Colonic mucosa (tissue), 4 donors: ENCODE measurements at places on chromosomes 2 and 18. TPM values are rescaled to one million over a fixed set of nuclear protein-coding genes. Genes with fewer than 3 reads are reported as not detected.

GRCh38 chr2:64192664-64193105, 48.5 kb upstream of the PELI1 start:
- no peak for DNase-seq
- H3K4me1 ChIP-seq = no peaks in the 10 kb centered on the region
- no peaks in the 10 kb centered on the region for H3K36me3 ChIP-seq
- no peaks in the 10 kb centered on the region for H3K27me3 ChIP-seq

DNA sequence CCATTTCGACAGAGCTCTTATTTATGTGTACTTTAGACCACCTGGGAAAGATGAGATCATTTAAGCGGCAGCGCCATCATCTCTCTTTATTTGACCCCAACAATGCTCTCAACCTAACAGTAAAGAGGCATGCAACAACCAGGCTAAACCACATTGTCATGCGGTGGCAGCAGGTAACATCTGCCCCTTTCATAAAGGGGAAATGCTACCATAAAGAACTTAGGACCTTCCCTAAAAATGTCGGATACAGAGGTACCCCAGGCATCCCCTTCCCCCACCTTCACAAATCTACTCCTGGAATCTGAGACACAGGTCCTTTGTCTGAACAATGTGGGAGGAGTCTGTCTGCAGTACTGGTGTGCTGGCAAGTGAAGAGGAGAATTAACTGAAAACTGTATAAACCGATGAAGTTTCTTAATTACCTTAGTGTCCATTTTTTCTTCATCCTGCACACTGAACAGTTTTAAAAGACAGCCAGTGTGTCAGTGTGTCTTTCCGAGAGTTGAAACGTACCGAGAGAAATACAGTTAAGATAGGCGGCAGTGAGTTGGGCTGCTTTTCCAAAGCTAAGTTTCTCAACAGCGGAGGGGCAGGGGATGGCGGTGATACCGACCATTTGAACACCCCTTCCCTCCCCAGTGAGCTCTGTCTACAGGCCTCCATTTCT, 1.9 kb downstream of the MEX3C start:
- peak; percentile 60 for DNase-seq
- H3K27ac ChIP-seq = peak overlapping the region; percentile 88
- H3K36me3 ChIP-seq = no peaks in the 10 kb centered on the region

GRCh38 chr2:74239346-74239745, 40.9 kb downstream of the MTHFD2 start:
- H3K27me3 ChIP-seq = no peaks in the 10 kb centered on the region

- H3K27ac ChIP-seq = no peak overlapping the region
- H3K27me3 ChIP-seq = no peaks in the 10 kb centered on the region
- no peak for DNase-seq
- no peaks in the 10 kb centered on the region for H3K4me1 ChIP-seq
- H3K36me3 ChIP-seq = no peaks in the 10 kb centered on the region
These were observed 3.9 kb downstream of the NEB start for GRCh38 chr2:151730262-151730975.

- no peak overlapping the region for H3K4me3 ChIP-seq
- no peak for DNase-seq
- no peaks in the 10 kb centered on the region for H3K36me3 ChIP-seq
- H3K27ac ChIP-seq = no peak overlapping the region
These were observed 197.0 kb downstream of the MYT1L start for GRCh38 chr2:2134037-2134436.

- H3K4me3 ChIP-seq = no peak overlapping the region
- H3K36me3 ChIP-seq = no peaks in the 10 kb centered on the region
- no peak for DNase-seq
- H3K4me1 ChIP-seq = no peaks in the 10 kb centered on the region
- no peaks in the 10 kb centered on the region for H3K27me3 ChIP-seq
- no peak overlapping the region for H3K27ac ChIP-seq
These were observed 52.0 kb upstream of the CHAC2 start for GRCh38 chr2:53715568-53715967.

DNA sequence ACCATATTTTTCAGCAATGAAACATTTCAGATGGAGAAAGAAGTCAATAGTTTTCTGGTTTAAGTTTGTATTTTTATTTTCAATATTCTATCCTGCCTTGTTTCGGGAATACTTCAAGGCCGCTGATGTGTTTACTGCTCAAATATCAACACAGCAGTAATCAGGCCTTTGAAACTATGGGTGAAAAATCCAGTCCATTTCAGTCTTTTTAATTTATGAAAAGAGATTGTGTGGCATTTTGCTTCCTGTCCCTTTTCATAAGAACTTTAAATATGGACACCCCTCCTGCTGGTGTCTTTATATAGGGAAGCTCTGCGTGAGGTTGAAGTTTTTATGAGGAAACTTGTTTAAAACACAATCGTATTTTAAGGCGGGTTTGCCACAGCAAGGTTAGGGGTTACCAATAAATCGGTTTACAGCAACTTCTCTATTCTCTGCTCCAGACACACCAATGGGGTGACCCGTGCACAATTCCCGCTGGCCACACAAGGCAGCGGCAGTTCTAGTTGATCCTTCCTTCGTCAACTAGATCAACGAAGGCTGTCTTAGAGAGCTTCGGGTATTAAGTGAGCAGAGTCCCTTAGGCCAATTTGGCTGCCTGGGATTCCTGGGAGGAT, 1.2 kb upstream of the TANC1 start:
- no peaks in the 10 kb centered on the region for H3K4me1 ChIP-seq
- no peaks in the 10 kb centered on the region for H3K27me3 ChIP-seq
- peak overlapping the region; percentile 78 for H3K4me3 ChIP-seq
- H3K36me3 ChIP-seq = no peaks in the 10 kb centered on the region
- DNase-seq = peak; percentile 36
- peak overlapping the region; percentile 93 for H3K27ac ChIP-seq

Gene TNFAIP6
- total RNA-seq = 0.57 TPM

Gene STK36
- 17.8 TPM for total RNA-seq
